ENCODE measurements at places on chromosomes 3 and 15.

DNA sequence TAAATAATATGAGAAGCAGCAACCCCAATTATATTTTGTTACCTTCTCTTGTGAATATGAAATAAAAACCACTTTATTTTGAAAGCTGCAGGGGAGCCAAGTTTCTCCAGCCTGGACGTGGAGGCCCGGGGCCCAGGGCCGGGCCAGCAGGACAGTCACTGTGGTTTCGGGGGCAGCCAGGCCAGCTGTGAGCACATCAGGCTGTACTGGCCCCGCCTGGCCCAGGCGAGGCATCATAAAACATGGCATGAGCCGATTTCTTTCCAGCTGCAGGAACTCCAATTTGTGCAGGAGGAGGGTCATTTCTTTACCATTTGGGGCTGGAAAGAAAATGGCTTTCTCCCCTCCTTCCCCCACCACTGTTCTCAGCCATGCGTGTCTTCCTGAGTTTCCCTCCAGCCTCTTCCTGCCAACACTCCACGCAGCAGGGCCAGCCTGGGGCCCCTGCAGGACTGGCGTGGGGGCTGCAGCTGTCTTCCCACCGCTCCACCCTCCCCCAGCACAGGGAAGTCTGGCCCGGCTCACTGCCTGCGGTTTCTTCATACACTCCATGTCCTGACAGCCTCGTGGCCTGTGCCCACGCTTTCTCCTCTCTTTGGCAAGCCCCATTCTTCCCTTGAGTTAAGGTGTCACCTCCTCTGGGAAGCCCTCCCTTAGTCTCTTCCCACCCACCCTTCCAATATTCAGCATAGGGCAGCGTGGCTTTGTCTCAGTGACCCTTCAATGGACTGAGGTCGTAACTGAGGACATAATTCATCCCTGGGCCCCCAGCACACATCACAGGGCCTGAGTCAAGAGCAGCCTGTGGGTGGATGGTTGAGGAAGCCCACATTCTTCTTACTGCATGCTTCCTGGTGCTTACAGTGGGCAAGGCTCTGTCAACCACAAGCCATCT, 135.8 kb downstream of the CHSY1 start:
- DNase-seq, result peak; percentile 61

GRCh38 chr15:93803421-93804152, 427.8 kb upstream of the MCTP2 start:
- DNase-seq, result peak; percentile 14

GRCh38 chr3:148992027-148992634, 791 bp downstream of the GYG1 start:
- no peak for DNase-seq

DNA sequence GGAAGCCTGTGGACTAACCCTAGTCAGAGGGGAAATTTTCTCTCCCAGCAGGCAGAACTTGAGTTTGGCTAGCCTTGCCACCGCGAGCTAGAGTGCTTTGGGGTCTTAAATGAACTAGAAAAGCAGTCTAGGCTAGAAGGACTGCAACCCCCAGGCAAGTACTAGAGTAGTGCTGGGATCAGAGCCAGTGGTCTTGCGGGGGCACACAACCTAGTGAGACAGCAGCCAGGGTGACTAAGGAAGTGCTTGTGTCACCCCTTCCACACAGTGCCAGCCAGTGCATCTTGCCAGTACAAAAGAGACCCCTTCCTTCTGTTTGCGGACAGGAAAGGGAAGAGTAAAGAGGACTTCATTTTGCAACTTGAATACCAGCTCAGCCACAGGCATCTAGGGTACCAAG, 59.0 kb downstream of the GOLM2 start:
- no peak for DNase-seq

- DNase-seq, result no peak
Observed at GRCh38 chr3:177451301-177451750, 254.0 kb upstream of the TBL1XR1 start.

DNA sequence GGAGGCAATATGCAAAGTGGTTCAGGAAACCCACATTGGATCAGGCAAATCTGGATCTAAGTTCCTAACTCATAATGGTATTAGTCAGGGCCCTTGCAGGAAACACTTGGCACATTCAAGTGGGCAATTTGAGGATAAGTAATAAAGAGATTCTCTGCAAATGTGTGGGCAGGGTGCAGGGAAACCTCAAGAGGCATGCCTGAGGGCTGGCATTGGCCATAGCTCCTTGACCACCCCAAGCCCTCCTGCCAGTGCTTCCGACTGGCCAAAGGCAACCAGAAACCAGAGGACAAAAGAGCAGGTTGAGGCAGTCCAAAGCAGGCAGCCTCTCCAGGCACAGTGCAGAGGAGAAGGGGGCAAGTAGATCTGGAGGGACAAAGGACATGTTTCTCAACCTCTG, 130.8 kb upstream of the SNTN start:
- DNase-seq, result no peak

Data from left renal pelvis (tissue), 4 donors.